ENCODE measurements at places on chromosomes 4 and X. TPM values are rescaled to one million over a fixed set of nuclear protein-coding genes. Genes with fewer than 3 reads are reported as not detected.

- DNase-seq, result peak; percentile 73
These were observed 127.2 kb upstream of the AGA start for GRCh38 chr4:177569434-177569833.

GRCh38 chrX:47164420-47164819 lies 19.4 kb downstream of the RBM10 start:
- DNase-seq, result no peak

- no peak for DNase-seq
These were observed 289.5 kb downstream of the GLUD2 start for GRCh38 chrX:121336831-121337421.

DNA sequence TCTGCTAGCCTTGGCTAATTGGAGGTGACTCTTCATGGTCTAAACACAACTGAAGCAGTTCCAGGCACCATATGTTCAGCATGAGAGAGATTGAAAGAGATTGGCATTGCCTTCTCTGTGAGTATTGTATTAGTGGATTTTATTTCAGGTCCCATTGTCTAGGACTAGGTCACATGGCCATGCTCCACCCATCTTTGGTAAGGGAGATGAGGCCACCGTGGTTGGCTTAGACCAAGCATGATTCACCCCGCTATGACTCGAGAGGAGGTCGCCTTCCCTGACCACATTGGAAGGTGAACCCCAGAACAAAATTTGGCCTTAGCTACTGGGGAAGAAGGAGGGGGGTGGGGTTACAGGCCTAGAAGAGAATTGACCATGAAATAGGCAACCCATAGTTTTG lies 109.9 kb upstream of the BCOR start:
- DNase-seq, result no peak

- DNase-seq, result no peak
These were observed 59.0 kb downstream of the WWC2 start for GRCh38 chr4:183158062-183158461.

GRCh38 chr4:7659429-7660175 lies 224.9 kb upstream of the PSAPL1 start:
- DNase-seq, result no peak

DNA sequence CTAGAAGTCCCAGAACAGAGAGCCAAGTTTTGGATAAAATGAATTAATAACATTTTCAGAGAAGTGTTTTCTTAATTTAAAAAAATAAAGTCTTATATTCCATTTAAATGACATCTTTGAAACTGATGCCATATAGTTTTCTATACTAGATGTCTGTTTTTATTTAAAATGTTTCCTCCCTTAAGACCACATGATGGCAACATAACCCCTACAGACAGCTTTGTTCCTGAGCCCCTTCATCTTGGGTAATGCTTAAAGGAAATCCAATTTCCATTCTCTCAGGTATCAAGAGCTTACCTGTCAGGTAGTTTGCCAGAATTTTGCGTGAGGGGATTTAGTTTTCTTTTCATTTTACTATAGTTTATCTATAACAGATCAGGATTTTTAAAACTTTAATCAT lies 181.4 kb upstream of the UGT8 start:
- DNase-seq, result no peak

- no peak for DNase-seq
These were observed 16.6 kb downstream of the RBBP7 start for GRCh38 chrX:16853537-16853936.

- DNase-seq, result no peak
These were observed 118.0 kb downstream of the PWWP3B start for GRCh38 chrX:106286053-106286650.

- DNase-seq, result peak; percentile 39
These were observed 6.4 kb upstream of the SMIM9 start for GRCh38 chrX:154840856-154841255.

- no peak for DNase-seq
These were observed 412.9 kb downstream of the IDS start for GRCh38 chrX:149092179-149092578.

GRCh38 chr4:23401572-23401971 lies 488.3 kb downstream of the PPARGC1A start:
- DNase-seq, result no peak

GRCh38 chrX:16457239-16457638 lies 192.7 kb upstream of the S100G start:
- no peak for DNase-seq

- no peak for DNase-seq
These were observed 18.1 kb downstream of the CCNQ start for GRCh38 chrX:153580700-153581386.

DNA sequence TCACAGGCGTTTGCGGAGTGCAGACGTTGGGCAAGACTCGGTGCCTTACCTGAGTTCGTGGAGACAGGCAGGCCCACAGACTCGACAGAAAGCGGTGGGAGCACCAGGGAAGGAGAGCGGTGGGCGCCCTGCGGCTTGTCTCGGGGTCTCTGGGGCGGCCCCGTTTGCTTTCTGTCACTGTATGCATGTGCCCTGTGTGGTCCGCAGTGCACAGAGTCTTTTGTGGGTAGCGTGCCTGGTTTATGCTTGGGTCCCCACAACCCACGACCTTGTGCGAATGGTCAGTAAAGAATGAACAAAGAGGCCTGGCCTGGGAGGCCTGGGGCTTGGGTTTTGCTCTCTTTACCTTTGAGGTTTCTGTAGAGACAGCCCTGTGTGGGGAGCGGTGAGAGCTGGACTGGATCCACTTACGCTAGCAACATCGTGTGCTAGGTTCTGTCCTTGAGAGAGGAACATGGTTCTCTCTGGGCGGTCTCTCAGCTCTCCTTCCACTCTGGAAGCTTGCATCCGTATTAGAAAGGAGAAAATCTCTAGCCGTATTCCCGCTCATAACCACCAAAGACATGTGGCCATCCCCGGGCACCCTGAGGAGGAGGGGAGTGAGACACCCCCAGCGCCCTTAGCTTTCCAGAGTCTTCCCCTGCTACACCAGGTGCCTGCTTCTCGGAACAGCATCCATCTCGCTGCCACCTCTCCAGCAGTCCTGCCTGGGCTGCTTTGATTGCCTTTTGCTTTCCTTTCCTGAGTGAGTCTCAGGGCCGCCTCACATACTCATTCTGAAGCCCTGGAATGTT lies 1.2 kb downstream of the TADA2B start:
- DNase-seq, result peak; percentile 36

GRCh38 chr4:168274871-168275270 lies 43.7 kb downstream of the DDX60 start:
- DNase-seq, result no peak

DNA sequence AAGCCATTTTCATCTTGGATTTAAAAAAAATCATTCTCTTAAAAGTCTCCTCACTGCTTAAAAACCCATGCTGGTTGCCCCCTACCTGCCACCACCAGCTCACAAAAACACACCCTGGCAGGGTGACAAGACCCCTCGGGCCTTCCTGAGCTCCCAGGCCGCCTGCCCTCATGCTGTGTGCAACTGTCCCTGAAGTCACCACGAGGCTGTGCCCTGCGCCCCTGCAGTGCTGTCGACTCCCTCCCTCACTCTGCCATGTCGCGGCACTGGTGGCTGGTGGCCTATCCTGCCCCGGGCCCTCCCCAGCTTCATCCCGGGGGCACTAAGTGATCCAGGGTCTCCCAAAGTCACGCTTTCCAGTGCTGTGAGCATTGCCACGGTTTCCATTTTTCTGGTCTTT lies 46.3 kb upstream of the ADRA2C start:
- no peak for DNase-seq

GRCh38 chr4:123398066-123398852 lies 1.7 kb downstream of the SPRY1 start:
- peak; percentile 69 for DNase-seq

GRCh38 chr4:78222575-78223186 lies 165.6 kb downstream of the FRAS1 start:
- no peak for DNase-seq

- DNase-seq, result peak; percentile 16
These were observed 2.9 kb upstream of the LEF1 start for GRCh38 chr4:108171339-108172230.

DNA sequence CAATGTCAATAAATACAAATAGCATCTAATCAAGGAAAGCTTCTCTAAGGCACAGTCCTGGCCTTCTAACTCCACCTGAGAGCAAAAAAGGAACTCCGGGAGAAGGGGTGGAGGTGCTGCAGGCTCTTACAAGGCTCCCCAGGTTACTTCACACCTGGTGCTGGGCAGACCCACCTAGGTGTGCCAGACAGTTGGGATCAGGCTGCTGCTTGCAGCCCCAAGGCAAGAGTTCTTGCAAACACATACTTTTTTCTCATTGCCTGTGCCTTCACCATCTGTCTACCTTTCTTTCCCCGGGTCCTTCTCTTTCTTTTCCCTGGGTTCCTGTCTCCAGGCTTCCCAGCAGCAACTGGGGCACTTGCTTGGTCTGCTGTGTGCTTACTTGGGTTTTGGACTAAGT lies 81.4 kb upstream of the STIM2 start:
- DNase-seq, result no peak

- no peak for DNase-seq
These were observed 5.4 kb downstream of the SEL1L3 start for GRCh38 chr4:25857403-25857802.

DNA sequence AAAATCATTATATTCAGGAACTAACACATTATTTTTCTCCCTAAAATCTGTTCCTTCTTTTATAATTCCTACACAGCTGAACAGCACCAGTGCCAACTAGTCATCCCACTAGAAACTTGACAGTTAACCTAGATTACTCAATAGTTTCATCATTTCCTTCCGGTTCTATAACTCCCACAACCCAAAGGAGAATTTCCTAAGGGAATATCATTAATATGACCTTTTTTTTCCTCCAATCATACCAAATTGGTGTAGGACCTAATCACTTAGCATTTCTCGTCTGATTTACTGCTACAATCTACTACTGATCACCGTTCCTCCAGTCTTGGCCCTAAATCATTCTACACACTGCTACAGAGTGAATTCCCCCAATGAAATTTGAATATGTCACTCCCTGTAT lies 45.9 kb downstream of the WDFY3 start:
- DNase-seq, result peak; percentile 59

GRCh38 chr4:165301833-165302232 lies 25.6 kb upstream of the MSMO1 start:
- DNase-seq, result peak; percentile 25

GRCh38 chr4:65482410-65482809 lies 187.9 kb downstream of the EPHA5 start:
- no peak for DNase-seq

- DNase-seq, result no peak
These were observed 6.2 kb downstream of the PNCK start for GRCh38 chrX:153667281-153667955.

GRCh38 chr4:41322617-41323016 lies 65.9 kb downstream of the UCHL1 start:
- DNase-seq, result no peak

GRCh38 chr4:126541820-126542219 lies 1090.9 kb upstream of the INTU start:
- no peak for DNase-seq

- no peak for DNase-seq
These were observed 45.4 kb downstream of the CEP135 start for GRCh38 chr4:55993994-55994663.

The MAGEC1 gene
- polyA plus RNA-seq, result not detected

The CHST7 gene
- polyA plus RNA-seq, result 4.9 TPM

The LNX1 gene
- 4.0 TPM for polyA plus RNA-seq

The RIPPLY1 gene
- polyA plus RNA-seq, result 0.39 TPM

The SPANXA2 gene
- not detected for polyA plus RNA-seq

The TSPYL2 gene
- polyA plus RNA-seq, result 13.3 TPM

The DCAF12L2 gene
- 15.9 TPM for polyA plus RNA-seq

The BCLAF3 gene
- polyA plus RNA-seq, result 7.7 TPM

The GPR82 gene
- polyA plus RNA-seq, result 0.09 TPM

The PCDH11X gene
- 0.54 TPM for polyA plus RNA-seq

The PRR32 gene
- polyA plus RNA-seq, result 173 TPM

The WWC2 gene
- 18.9 TPM for polyA plus RNA-seq

All from muscle of leg (tissue), 16 donors.